ENCODE measurements at places on chromosomes 1 and 21.
A peak's percentile ranks its signal among the peaks of the same experiment; 100 is the strongest.

GRCh38 chr1:218526198-218526580, 181.1 kb downstream of the TGFB2 start:
- DNase-seq = no peak

- DNase-seq = no peak
Observed at GRCh38 chr1:221541296-221541695, 200.6 kb downstream of the DUSP10 start.

DNA sequence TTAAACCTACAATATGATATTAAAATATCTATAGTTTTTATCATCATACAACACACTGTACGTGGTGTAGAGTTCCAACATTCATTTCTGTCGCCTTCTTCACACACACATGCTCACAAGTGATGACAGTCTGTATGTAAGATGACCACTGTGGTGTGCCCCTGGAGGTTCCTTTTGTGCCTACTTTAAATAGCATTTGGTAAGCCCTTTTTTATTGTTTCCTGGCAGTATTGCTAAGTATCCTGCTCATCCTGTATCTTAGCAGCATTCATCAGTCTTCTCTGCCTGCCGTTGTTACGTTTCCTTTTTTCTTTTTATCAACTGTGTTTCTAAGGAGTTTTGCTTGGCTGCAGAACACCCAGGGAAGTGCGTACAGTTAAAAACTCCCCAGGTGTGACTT, 231.4 kb downstream of the CHRM3 start:
- DNase-seq = no peak

DNA sequence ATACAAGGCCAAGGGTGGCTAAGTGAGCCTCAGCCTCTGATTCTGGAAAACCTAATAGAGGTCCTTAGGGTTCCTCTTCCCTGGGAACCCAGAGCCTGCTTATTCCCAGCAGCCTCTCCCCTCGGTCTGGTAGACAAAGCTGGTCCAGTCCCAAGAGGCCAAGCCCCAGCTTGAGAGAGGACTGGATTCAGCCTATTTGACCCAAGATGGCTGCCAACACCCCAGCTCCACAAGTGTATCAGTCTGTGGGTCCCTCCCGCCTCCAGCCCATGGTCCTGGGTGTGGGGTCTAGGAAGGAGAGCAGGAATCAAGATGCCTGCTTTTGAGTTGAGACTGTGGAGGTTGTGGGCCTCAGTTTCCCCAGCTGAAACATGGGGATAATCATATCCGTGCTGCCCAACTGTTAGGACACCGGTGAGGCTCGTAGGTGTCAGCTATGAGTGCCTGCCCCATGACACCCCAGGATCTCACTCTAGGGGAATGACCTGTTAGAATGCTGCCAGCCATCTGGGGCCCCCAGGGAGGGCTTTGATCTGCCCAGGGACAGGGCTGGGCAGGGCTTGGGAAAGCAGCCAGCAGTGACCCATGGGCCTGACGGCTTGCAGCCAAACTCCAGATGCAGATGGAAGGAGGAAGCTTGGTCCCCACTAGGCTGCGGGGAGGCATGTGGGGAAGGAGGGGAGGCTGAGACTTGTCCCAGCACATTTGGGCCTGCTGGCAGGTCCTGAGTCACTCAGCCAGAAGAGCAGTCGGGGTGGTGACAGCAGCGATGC, 45.4 kb downstream of the NUAK2 start:
- DNase-seq = no peak

DNA sequence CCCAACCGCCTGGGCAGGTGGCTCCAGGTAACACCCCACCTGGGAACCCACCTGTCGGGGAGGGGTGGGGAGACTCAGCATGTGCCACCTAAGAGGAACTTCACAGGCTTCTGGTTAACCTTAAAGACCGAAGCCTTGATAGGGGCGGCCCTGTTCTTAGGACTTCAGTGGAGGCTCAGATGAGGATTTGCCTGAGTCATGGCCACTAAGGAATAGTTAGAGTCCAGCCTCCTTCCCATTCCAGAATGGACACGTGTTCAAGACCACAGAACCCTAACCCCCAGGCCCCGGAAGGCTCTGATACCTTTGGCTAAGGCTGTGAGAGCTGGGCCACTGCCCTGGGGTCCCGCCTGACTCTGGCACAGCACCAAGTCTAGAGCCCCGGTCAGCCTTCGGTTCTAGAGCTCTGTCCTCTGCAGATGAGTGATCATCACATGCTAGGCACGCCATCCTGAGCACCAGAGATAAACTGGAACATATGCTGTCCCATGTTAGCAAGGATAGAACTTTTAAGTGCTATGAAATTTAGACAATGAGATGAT, 20.3 kb downstream of the PADI6 start:
- DNase-seq = no peak

DNA sequence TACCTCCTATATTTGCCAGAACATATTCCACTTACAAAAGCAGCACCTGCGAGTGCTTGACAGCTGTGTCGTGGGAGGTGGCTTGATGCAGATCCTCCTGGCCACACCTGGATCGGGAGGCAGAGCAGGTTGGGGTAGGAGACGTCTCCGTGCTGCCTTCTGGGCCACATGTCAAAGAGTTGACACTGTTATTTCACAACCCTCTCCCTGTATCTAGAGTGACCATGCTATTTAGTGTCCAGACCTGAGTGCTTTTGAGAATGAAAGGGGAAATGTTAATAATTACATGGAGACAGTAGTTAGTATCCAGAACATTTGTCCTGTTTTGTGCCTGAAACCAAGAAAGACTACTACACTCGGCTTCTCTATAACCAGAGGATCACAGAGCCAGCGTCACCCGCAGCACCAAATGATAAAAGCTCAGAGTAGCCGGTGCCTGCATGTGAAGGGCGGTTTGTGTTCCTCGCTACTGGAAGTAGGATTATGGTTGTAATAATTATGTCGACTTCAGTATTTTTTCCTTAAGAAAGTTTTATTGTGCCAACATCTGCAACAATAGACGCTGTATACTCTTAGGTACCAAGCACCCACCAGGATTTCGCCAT, 77.1 kb downstream of the GALNT2 start:
- DNase-seq = no peak

DNA sequence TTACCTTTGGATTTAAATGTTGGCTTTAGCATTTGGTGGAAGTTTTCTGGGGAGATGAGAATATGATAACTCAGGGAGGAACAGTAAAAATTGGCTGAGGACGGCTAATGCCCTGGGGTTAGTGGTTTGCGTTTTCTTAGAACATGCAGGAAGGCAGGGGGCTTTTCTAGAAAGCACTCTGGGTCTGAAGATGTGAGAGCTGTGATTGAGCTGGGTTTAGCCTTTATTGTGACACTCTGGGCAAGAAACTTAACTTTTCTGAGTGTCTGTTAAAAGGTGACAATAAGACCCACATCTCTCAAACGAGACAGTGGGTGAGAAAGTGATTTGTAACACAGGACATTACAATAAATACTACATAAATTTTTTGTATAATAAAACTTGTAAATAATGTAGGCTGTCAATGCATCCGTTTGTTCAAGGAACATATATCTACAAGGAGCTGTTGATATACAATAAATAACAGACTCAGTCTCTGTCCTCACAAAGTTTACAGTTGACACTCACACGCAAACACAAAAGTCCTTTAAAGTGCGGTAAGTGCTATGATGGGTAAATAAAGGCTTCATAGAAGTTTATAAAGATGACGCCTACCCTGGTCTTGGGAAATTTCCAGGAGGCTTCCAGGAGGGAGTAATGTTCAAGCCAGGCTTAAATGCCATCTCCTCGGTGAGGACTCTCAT, 49.5 kb upstream of the MRPS6 start:
- DNase-seq = no peak

DNA sequence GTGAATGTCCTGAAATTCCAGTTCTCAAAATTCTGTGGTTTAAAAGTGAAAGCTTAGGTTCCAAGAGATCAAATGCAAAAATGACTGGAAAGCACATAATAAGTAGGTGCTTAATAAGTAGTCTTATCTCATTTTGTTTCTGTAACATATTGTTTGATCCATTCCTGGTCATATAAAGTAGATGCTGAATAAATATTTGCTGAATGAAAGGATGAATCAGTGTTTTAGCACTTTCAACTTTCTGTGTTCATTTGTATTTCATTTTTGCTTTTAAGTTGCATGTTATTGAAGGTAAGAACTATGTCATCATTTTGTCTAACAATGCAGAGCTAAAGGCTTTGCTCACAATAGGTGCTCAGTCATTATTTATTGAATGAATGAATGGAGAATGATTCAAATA, 6.3 kb downstream of the MAST2 start:
- no peak for DNase-seq

- peak; percentile 19 for DNase-seq
Observed at GRCh38 chr1:6646499-6647148, 22.0 kb downstream of the THAP3 start.

DNA sequence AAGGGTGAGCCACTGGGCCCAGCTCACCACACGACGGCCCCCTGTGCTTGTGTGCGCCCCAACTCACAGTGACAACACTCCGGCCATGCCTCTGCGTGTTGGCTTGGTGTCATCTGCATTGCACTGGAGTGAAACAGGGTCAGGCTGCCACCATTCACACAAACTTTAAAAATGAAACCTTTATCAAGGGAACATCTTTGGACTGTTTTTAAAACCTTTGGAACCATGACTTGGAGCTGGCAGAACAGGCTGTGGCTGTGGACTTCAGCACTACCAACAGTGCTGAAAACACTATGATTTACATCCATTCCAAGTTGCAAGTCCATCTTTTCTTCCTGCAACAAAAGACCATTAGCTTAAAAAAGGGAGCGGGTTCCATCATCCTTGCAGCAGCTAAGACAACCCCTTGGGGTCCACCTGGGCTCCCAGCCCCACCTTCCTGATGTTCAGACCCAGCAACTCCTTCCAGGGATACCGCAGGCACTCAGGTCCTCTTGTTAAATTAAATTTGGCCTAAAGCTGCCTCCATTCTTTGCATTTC, 25.6 kb downstream of the POFUT2 start:
- no peak for DNase-seq

DNA sequence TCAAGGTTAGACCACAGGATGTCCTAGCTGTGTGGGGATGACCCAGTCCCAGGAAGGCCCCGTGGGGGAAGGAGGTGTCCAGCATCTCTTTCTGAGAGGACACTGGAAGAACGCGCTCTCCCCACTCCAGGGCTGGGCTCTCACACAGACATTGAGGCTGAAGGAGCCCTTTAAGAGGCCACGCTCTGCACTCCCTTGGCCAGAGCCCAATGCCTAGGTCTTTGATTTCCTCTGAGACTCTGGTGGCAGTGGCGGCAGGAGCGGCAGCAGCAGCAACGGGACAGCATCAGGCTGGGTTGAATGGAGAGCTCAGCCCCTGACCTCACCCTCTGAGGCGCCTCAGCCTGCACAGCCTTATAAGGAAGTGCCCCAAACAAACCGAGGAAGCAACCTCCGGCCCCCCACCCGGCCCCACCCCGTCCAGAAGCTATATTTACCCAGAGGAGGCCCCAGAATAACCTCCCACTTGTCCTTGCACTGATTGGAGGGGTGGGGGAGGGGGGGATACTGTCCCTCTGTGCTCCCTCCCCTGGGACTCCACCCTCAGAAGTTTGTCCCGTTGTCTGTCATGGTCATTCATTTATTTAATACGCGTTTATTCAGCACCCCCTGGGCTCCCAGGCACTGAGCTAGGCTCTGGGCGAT, 12.3 kb downstream of the NES start:
- no peak for DNase-seq

GRCh38 chr1:81509594-81509993, 291.1 kb upstream of the ADGRL2 start:
- DNase-seq = no peak

GRCh38 chr1:65059930-65060538, 88.0 kb upstream of the AK4 start:
- no peak for DNase-seq

GRCh38 chr1:190029441-190029840, 448.2 kb downstream of the BRINP3 start:
- no peak for DNase-seq

DNA sequence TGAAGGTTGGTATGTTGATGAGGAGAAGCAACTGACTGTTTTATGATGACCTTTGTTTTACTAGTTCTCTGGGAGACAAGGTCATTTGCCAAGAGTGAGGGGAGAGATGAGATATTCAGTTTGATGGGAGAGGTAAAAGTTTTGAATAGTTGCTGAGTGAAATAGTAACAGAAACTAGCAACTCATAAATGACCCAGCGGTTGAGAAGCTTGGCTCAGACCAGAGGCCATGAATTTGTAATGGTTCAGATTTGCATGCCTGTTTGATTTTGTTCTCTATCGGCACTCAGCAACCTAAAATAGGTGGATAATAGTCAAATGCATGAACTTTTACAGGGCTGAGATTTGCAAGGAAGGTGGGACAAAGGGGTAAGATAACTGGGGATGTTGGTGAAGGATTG, 6.6 kb downstream of the CCDC30 start:
- no peak for DNase-seq

DNA sequence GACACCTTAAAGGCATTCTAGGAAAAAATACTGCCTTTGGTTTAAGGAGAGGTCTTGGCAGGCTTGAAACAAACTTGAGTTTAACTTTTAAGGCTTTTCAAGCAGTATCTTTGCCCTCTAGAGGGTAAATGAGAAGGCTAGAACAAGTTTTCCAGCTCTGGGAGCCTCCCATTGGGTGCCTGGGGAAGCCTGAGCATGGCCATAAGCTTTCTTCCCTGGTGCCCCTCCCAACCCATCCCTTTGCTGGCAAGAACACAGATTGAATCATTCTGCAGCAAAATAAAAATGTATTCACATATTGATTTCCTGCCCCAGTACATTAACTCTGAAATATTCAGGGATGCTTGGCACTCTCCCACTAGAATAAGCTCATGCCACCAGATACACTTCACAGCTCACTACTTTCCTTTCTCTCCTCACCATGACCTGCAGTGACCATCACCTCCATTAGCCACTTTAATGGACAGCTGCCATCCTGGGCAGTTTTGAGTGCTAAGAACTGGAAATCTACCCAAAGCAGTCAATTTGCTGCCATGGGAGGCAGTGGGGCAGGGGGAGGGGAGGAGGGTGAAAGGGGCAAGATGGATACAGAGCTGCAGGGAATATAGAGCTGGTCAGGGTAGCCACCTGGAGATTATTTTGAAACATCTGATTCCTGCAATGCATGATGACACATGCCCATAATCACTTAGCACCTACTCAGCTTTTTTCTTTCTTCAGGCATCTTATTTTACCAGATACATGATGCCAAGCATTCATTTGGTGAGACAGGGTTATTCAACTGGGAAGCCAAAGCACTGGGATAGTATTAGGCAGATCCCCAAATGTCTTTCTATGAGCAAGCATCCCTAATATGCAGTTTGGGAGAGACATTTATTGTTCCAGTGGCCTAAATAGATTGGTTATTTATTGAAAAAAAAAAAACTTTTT, 140.6 kb downstream of the SYT2 start:
- no peak for DNase-seq

DNA sequence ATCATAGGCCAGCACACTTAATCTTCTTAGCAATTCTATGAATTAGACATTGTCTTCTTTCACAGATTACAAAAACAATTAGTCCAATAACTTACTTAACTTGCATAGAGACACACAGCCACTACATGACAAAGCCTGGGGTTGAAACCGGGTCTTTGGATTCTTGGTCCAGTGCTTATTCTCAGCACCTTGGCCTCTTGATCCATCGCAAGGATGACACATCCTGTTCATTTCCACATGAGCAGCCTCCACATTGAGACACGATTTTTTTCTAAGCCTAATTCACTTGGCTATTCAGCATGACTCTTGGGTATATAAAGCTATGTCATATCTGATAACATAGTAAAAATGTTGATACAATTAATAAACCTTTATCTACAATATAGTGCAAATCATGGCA, 221.0 kb upstream of the FOXD3 start:
- no peak for DNase-seq

GRCh38 chr1:144101397-144102045, 129.7 kb upstream of the FAM72C start:
- peak; percentile 1 for DNase-seq

- no peak for DNase-seq
Observed at GRCh38 chr1:212952641-212952976, 2.3 kb downstream of the VASH2 start.

- DNase-seq = no peak
Observed at GRCh38 chr1:76959556-76959955, 92.3 kb downstream of the ST6GALNAC5 start.
